ENCODE measurements at places on chromosomes 1 and 21.

DNA sequence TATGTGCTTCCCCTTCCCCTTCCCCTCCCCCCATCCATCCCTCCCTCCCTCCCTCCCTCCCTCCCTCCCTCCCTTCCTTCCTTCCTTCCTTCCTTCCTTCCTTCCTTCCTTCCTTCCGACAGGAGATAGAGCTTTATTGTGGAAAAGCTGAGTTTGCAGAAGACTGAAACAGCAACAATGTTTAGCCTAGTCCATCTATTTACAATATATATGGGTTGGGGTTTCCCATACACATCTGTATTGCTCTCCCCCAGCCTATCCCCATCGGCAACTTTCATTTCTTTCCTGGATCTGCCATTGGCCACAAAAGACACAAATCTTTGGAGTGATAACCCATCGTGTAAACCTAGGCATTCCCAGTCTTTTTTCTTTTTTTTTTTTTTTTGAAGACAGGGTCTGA, 222.3 kb downstream of the USH2A start:
- no peak for DNase-seq

GRCh38 chr1:204367956-204368355, 8.2 kb upstream of the PLEKHA6 start:
- DNase-seq = no peak

DNA sequence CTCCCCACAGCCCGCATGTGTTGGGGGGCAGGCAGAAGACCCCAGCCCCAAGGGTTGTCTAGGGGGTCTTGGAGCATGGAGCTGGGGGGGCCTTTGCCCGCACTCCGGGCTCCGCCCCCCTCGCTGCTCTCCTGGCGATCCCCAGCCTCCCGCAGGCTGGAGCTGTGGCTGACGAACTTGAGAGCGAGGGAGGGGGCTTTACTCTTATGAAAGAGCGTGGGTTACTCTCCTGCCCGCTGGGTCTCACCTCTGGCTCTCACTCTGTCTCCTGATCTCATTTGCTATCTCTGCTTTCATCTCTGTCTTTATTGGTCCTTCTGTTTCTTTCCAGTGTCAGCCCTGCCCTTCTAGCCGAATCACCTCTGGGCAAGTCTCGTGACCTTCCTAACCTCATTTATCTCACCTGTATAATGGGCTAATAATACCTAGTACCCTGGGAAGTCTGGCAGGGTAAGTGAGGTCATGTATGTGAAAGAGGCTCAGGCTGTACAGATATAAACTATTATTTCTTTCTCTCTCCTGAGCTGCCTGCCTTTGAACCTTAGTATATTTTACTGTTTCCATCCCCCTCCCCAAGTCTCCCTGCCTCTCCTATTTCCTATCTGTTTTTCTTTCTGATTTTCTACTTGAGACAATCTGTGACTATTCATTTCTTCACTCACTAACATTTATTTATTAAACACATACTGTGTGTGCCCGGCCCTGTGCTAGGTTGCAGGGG, 731 bp downstream of the EFNA4 start:
- DNase-seq = peak; percentile 53

DNA sequence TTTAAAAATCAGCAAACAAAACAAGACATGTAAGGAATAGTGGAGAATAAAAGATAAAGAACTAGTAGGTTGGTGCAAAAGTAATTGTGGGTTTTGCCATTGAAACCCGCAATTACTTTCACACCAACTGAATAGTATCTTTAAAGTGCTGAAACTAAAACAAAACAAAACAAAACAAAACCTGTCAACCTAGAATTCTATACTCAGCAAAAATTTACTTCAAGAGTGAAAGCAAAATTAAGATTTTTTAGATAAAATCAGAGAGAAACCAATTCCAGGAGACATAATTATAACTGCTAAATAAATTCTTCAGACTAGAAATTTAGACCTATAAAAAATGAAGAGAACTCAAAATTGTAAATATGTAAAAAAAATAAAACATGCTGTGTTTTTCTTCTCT, 114.0 kb upstream of the TSPAN2 start:
- no peak for DNase-seq

- DNase-seq = no peak
These were observed 304.7 kb downstream of the DUSP10 start for GRCh38 chr1:221437171-221437570.

DNA sequence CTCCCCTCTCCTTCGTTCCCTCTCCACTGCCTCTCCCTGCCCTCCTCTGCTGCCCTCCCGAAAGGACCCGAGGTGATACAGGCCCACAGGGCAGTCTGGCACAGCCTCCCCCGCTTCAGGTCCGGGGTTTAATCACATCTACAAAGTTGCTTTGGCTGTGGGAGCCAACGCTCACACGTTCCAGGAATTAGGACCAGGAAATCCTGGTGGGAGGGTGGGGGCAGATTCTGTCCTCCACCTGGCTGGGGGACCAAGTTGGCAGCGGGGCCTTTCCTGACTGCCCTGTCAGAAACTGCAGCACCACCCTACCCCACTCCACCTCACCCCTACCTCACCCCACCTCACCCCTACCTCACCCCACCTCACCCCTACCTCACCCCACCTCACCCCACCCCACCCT, 95.1 kb downstream of the WDR4 start:
- no peak for DNase-seq

DNA sequence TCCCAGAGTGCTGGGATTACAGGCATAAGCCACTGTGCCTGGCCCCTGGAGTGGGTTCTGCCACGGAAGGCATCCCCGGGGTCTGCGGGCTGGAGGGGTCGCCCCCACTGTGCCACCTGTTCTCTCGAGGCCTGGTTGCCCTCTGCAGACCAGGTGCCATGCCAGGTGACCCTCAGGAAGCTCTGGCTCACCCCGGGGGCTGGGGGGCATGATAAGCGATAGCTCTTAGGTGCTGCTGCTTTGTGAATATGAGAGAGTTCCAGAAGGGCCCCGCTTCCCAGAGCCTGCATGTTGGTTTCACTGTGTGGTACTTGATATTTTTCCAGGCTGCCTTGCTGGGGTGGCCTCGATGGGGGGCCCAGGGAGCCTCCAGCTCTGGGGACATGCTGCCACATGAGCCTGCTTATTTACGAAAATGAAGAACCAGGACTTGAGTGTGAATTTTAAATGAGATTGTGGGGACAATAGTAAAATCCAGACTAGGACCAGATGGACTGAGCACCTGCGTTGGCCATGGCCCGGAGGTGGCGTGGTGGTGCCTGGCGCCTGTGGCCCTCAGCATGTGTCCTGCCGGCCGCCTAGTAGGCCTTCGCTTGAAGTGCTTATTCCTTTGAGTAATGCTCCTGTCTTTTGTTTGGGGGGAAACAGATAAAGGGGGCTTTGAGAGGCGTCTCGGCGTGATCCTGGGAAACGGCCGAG, 7.3 kb downstream of the SKI start:
- no peak for DNase-seq

GRCh38 chr1:147388969-147389368, 146.5 kb downstream of the CHD1L start:
- DNase-seq = no peak

DNA sequence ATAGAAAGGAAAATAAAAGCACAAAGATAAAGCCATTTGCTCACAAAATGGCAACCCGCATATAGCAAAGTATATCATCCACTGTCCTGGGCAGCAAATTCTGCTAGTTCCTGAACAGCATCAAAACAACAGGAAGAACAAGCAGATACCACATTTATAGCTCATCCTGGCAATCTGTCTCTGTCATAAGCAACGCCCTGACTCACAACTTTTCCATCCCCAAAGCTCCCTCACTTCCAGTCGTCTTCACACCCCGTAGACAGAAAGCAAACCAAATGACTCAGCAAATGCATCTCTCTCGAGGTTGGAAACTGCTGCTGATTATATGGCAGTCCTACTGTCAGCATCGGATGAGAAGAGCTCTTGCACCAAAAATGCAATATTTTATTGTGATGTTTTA, 65.8 kb downstream of the AK5 start:
- no peak for DNase-seq

DNA sequence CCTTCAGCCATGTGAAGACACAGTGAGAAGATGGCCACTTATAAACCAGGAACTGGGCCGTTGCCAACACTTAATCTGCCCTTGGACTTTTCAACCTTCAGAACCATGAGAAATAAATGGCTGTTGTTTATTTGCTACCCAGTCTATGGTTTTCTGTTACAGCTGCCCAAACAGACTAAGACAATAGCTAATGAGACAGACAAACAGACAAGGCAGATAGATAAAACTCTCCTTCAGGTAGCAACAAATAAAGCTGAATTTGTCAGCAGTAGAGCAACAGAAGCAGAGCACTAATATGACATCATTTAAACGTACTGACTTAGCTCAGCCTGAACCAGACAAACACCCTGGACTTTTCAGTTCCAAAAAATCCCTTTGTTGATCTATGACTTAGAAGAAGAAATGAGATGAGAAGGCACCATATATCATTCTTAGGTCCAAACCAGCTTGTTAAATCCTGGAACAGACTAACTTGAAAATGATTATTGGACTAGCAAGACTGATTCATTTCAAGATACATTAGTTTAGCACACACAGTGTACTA, 27.0 kb downstream of the ZZZ3 start:
- DNase-seq = no peak

GRCh38 chr1:224801844-224802490, 127.5 kb upstream of the DNAH14 start:
- no peak for DNase-seq

- no peak for DNase-seq
These were observed 15.2 kb downstream of the PTTG1IP start for GRCh38 chr21:44858291-44858690.

GRCh38 chr1:115437196-115437595, 99.1 kb upstream of the NGF start:
- DNase-seq = no peak

DNA sequence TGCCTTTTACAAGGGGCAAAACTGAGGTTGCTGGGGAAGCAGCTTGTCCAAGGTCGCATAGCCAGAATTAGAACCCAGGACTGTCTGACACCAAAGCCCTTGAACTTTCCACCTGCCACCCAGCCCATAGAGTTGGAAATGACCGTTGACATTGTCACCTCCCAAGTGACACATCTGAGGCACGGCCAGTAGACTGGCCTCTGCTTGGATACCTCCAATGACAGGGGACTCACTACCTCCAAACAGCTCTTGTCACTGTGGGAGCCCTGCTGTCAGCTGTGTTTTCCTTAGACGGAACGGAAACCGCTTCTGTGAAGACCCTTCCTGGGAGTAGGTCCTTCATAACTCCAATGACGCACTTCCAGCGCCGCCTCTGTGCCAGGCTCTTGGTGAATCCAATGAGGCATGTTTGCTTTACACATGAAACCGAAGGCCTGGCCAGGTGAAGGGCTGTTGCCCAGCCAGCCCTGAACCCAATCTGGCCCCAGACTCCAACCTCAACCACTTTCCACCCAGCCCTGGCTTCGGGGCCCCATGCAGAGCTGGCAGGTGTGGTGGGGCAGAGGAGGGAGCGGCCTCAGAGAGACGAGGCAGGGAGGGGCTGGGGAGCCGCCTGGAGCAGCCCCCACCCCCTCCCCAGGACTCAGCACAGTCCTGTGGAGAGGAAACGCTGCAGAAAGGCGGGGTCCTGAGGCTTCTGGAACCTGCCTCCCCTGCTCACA, 109.2 kb upstream of the IFFO2 start:
- no peak for DNase-seq

DNA sequence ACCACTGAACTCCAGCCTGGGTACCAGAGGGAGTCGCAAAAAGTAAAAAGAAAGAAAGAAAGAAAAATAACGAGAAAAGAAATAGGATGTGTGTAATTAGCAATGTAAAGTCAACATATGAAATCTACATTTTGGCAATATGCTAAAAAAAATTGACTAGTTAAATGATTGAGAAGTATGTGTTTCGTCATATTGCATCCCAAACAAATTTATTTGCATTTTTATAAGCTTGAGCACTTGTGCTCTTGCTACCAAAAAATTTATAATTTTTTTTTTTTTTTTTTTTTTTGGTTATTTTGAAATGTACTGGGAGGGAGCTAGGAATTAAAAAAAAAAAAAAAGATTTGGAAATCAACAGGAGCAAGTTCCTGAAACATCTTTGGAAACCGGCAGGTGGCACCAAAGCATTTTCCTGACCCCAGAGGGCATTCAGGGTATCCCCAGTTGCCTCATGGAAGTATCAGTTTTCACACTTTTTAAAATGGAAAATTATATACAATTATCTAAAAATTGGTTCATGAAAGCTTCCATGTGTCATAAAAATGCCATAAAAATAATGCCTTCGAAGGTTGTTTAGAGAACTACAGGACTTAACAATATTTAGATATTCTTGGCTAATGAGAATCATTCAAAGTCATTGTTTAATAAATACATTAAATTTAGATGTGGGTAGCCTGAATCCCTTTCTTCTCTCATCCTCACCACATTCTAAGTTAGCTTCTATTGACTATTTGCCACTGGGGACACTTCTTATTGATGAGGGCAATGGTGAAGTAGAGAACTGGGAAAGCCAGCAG, 4.8 kb upstream of the HEATR1 start:
- DNase-seq = peak; percentile 48

- no peak for DNase-seq
These were observed 7.5 kb upstream of the G0S2 start for GRCh38 chr1:209667708-209668107.

DNA sequence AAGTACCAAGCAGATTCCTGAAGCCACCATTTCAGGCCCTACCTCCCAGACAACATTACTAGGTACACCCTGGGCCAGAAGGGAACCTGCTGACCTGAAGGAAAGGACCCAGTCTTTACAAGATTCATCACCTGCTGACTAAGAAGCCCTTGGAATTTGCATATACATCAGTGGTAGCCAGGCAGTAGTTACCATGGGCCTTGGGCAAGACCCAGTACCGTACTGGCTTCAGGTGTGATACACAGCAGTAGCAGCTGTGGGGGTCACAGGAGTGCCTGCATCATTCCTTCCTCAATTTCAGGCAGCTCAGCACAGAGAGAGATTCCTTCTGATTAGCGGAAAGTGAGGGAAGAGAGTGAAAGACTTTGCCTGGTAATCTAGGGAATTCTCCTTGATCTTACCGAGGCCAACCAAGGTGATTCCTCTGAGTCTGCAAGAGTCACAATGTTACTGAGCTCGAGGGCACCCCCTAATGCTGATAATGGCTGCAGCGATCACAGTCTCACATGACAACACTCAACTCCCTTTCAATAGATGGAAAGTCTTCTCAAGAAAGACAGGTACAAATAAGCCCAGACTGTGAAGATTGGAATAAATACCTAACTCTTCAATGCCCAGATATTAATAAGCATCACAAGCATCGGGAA, 22.0 kb upstream of the UHMK1 start:
- DNase-seq = no peak

GRCh38 chr1:22677931-22678896, 25.2 kb downstream of the C1QB start:
- no peak for DNase-seq

- peak; percentile 67 for DNase-seq
These were observed at the start of gene LHX8 for GRCh38 chr1:75133750-75134646. Gene LHX8 (plus strand): TSS chr1:75134388. CDS start chr1:75136615, 2,227 bp downstream.

- no peak for DNase-seq
These were observed 13.2 kb downstream of the QSOX1 start for GRCh38 chr1:180167721-180168467.

All from neuronal stem cell (in vitro differentiated cells).